ENCODE measurements at places on chromosomes 4 and X.

DNA sequence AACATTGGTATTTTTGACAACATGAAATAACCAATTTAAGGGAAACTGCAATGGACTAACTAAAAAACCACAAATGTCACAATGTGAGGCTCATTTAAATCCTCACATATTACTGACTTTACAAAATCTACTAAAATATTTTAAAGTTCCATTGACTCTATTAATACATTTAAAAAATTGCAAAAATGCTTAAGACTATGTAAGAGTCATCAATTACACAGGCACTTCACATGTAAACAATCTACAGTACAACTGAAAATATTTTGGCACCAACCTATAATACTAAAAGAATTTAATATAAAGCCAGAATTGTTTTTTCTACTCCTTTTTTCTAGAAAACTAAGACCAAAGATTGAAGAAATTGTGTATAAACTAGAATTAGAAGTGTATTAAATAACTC is 76.8 kb upstream of the RBMXL3 start:
- no peak for DNase-seq

- no peak for DNase-seq
These were observed 788.0 kb downstream of the C4orf33 start for GRCh38 chr4:129883996-129884395.

- DNase-seq, result no peak
These were observed 387.5 kb upstream of the PPP1R2C start for GRCh38 chrX:43165343-43165920.

DNA sequence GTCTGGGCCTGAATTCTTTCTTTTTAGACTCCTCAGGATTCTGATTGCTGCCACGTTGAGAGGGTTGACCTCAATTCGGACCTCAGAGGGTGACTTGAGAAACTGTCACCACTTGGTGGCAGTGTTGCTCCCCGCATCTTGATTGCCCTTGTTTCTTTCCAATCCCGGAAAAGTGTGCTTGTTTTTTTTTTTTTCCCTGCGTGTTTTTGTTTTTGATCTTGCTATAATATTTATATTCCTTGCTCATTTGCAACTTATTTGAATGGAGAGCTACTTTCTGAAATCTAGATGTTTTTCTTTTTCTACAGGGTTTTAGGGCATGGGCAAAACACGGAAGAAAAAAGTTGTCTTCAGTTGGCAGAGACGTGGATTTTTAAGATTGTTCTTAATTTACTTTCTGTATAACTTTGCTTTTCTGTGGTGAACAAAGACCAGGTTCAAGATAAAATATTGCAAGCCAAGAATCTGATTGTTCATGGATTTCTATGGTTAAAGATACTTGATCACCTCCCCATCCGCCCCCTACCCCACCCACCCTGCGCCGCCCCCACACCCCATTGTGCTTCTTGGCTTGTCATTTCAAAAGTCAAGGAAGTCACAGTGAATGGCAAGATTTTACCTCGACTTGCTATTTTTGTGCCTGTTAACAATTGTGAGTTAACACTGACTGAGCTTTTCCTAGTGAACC is 102.0 kb downstream of the PTTG2 start:
- DNase-seq, result peak; percentile 70

GRCh38 chr4:123706973-123707372 is 310.4 kb downstream of the SPRY1 start:
- no peak for DNase-seq

DNA sequence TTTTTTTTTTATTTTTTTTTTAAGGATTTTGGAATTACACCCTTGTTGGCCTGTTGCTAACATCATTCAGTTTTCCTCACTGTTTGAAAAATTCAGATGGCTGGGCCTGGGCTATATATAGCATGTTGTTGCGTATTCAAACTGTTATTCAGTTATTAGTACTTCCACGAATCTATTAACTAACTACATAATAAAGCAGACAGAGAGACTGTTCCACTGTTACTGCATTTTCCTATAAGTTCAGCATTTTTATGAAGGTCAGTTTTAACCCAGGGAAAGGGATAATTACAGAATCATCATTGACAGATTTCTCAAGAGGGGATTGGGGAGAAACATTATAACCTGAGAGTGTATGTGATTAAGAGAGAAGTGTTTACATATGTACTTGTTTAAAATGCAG is 3.1 kb downstream of the DOCK11 start:
- no peak for DNase-seq
